ENCODE measurements at places on chromosomes 2 and 18.

GRCh38 chr2:25895610-25896009 is 17.3 kb upstream of the ASXL2 start:
- DNase-seq = no peak

GRCh38 chr18:46199515-46200147 is 95.4 kb downstream of the HAUS1 start:
- no peak for DNase-seq

DNA sequence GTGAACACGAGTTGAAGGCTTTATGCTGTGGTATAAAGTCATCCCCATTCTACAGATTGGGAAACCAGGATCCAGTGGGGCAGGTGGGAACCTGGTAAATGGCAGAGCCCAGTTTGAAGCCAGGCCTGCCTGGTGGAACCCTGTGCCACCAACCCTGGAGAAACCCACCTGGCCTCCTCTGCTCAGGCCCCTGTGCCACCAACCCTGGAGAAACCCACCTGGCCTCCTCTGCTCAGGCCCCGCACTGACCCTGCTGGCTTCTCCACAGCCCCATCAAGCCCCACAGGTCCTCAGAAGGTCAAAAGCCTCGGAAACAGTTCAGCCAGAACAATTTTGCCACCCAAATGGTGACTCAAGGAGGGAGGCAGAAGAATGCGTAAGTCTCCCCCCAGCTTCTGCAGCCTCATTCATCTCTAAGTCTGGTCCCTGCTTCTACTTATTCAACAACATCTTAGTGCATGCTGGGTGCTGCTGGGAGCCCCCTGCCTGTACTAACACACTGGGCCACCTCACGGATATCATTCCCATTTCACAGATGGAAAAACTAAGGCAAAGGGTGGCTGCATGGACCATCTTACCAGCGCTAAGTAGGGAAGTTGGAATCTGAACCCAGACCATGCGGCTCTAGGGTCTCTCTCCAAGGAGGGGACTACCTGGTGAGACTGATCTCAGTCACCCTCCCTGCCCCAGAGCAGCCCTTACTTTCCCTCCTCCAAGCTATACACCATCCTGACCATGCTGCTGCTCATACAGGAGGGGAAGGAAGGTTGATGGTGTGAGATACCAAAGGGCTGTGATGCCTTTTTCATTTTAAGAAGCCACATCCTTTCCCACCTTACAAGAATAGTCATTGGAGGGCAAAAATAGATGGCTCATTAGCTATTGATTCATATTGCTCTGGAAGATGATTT is 93.7 kb upstream of the ID2 start:
- DNase-seq = no peak

DNA sequence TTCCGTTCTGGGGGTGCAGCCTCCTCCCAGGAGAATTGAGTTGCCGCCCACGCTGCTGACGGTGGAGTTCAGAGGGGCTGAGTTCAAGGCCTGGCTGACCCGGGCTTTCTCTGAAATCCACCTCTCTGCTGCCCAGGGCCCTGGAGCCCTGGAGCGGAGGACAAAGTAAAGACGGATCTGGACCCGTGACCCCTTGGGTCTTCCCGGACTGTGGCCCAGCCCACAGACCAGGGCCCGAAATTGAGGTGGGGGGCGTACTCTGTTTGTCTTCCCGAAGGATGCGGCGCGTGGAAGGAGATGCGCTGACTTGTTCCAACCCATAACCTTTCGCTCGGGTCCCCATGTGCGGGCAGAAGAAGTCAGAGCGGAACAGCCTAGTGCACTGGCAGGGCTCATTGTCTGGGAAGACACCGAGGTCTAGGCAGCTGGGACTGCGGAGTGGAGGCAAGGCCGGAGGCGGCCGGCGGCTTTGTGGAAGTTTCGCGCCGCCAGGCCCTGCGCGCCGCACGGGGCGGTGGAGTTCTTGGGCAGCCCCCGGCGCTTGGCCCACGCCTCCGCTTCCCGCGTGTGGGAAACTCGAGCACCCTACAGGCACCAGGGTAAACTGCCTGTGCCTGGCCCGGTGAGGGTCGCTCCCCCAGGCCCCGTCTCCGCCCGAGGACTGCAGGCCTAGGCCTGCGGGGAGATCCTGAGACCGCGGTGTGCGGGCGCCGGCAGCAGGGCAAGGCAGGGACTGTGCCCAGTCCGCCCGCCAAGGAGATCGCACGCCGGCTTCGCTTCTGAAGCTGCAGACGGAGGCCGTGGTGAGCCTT is 9.8 kb downstream of the POU3F3 start:
- DNase-seq = no peak

DNA sequence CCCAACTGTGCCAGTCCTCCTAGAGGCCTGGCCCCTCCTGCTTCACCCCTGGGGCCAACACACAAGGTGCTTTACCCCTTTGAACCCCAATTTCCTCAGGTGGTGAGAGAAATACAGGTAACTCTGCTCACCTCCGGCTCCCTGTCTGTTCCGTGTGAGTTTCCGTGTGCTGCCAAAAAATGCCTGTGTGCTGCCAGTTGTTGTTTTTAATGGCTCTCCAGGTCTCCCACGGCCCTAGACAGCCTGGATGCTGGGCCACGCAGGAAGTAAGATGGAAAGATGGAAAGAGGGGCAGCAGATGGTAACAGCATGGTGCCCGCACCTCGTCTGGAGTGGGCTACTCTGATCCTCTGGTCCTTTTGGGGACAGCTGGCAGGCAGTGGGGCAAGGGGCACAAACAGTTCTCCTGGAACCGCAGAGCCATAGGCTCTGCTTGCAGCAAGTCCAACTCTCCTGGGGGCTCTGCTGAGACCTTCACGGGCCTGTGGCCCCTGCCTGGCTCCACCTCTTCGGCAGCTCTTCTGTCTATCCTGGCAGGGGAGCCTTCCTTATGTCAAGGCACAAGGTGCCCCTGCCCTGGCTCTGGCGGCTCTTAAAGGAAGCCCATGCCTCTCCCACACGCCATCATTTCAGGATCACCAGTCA is 4.3 kb upstream of the ARHGEF4 start:
- no peak for DNase-seq

DNA sequence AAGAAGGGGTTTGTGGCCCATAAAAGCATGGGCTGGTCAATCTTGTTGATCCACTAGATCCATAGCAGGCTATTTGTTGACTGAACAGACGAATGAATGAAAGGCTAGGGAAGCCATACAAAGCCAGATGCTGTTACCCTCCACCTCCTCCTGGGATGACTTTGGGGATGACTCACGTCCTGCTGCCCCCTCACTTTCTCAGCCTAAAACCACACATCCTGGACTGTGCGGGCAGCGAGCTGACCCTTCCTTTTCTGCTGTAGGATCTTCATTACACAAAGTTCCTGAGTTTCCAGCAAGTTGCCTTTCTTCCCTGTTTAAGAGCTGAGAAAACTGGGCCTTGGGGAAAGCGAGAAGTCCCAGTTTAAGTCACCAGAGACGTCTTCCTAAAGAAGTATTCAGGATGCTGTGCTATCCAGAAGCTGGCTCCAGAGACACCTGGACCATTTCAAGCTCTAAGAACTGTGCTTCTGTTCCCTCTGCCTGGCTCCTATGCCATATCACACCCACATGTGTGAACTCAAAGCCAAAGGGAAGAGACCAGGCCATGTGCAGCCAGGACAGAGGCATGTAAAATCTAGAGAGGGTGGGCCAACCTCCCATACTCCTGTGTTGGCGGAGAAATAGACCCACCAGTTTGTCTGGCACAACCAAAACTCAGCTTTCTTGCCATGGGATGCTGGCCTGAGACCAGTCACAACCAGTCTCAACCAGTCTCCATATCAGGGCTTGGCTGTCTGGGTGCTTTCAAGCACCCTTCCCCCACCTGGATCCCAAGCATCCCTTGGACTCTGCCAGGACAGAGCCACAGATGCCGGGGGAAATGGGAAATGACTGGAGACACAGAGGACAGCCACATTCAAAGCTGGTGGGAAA is 4.7 kb upstream of the SLC20A1 start:
- DNase-seq = peak; percentile 50

GRCh38 chr18:25190472-25190871 is 161.5 kb downstream of the ZNF521 start:
- no peak for DNase-seq

DNA sequence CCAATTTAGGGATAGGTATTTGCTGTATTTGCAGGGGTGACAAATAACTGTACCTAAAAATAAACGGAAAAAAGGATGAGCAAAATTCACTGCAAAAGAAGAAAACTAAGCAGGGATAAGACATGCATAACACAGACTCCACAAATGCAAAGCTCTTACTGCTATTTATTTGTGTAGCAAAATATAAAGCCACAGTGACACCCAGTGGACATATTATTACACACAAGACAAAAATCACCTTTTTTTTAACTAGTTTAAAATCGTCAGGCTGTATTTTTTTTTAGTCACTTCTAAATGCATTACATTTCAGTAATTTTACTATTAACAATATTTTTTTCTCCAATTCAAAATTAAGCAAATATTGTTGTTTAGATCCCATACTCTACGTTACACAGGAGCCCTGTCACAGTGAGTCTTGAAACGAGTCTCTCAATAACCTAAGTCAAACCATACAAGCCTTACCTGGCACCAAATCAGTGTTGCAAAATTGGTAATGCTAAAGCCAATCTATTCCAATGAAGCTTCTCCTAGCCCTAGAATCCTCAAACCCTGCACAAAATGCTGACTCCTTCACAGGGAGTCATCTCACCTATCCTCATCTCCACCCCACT is 23.7 kb downstream of the METTL4 start:
- no peak for DNase-seq

DNA sequence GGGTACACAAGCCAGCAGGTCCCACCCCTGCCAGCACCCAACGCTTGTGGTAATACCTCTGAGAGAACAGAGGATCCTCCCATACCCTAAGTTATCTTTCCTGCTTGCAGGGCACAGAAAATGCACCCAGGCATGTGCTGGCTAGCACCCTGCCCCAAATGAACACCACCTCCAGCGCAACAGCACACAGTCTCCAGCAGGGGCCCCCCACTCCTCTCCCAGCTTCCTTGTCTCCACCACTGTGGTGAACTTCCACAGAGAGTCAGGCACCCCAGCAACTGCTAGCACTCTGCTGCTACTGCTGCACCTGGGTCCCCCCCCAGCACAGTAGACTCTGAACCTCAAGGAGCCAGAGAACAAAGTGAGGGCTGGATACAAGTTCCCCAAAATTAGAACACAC is 216.8 kb upstream of the CNTNAP5 start:
- no peak for DNase-seq

DNA sequence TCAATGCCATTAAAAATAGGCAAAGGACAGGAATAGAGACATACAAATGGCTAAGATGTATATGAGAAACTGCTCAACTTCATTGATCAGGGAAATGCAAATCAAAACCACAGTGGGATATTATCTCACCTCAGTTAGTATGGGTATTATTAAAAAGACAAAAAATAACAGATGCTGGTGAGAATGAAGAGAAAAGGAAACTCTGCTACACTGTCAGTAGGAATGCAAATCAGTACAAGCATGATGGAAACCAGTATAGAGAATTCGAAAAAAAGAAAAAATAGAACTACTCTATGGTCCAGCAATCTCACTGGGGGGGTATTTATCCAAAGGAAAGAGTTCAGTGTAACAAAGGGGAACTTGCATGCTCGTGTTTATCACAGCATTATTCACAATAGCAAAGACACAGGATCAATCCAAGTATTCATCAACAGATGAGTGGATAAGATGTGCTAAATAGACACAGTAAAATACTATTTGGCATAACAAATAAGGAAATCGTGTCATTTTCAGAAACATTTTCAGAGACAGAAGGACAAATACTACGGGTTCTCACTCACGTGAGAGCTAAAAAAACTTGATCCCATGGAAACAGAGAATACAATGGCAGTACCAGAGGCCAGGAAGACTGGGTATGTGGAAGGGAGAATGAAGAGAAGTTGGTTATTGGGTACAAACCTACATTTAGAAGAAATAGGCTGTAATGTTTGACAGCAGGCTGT is 60.6 kb downstream of the CCDC74A start:
- no peak for DNase-seq

- DNase-seq = no peak
Measured at GRCh38 chr18:51188024-51188701, 9.3 kb downstream of the MEX3C start.

GRCh38 chr2:228039752-228040534 is 141.5 kb downstream of the SPHKAP start:
- no peak for DNase-seq

DNA sequence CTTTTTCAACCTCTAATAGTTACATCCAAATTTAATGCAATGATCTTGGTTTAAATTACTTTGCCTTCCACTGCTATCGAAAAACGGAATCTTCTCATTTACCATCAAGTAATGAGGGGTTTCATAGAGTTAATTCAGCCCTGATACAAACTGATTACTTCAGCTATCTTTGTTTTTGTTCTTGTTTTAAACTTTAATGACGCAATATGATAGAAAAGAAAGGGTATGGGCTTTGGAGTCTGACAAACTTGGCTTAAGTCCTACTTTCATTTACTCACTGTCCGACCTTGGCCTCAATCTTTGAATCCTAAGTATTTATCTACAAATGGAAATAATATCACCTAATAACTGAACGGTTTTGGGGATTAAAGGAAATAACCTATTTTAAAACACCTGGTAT is 16.1 kb downstream of the ADAM17 start:
- DNase-seq = no peak

DNA sequence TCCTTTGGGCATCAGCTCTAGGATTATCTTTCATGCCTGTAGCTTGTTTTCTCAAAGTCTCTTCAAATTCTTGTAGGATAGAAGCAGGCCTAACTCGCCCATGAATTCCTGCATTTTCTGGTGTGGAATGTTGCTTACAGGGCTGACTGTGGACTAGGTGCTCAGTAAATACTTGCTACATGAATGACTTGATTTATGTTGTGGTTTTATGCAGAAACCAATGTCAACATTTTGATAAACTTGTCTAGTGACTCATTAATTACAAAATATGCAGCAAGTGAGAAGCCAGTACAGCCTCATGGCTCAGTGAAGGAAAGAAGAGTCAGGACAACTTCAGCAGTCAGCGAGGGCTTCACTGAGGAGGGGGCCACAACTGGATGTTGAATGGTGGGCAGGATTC is 110.6 kb upstream of the SIX2 start:
- peak; percentile 87 for DNase-seq

GRCh38 chr2:217798743-217799562 is 203.8 kb downstream of the TNS1 start:
- no peak for DNase-seq

- DNase-seq = no peak
Measured at GRCh38 chr2:163312713-163313112, 423.1 kb downstream of the FIGN start.

DNA sequence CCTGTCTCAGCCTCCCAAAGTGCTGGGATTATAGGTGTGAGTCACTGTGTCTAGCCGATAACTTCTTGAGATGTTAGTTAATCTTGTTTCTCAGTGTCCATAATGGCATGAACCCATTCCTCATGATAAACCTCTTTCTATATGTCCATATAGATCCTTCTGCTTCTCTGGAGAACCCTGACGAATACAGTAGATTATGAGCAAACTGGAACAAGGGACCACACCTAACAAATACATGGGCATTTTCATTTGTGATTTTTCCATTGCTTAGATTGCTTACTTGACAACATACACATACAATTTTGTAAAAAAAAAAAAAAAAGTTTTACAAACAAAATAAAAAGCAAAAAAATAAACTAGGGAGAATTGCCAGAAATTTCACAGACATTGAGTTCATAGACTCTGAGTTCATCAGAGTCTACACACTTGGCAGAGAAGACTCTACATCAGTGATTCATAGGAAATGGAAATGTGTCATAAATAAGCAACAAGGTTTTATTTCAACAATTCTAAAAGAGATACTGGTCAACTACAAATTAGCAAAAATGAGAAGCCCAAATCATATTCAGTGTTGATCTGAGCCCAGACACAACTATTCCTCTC is 96.7 kb downstream of the GALR1 start:
- DNase-seq = no peak

All from fibroblast of skin of left quadriceps (primary cell).